ENCODE measurements at places on chromosomes 2 and 18. TPM values are rescaled to one million over a fixed set of nuclear protein-coding genes. Genes with fewer than 3 reads are reported as not detected.

DNA sequence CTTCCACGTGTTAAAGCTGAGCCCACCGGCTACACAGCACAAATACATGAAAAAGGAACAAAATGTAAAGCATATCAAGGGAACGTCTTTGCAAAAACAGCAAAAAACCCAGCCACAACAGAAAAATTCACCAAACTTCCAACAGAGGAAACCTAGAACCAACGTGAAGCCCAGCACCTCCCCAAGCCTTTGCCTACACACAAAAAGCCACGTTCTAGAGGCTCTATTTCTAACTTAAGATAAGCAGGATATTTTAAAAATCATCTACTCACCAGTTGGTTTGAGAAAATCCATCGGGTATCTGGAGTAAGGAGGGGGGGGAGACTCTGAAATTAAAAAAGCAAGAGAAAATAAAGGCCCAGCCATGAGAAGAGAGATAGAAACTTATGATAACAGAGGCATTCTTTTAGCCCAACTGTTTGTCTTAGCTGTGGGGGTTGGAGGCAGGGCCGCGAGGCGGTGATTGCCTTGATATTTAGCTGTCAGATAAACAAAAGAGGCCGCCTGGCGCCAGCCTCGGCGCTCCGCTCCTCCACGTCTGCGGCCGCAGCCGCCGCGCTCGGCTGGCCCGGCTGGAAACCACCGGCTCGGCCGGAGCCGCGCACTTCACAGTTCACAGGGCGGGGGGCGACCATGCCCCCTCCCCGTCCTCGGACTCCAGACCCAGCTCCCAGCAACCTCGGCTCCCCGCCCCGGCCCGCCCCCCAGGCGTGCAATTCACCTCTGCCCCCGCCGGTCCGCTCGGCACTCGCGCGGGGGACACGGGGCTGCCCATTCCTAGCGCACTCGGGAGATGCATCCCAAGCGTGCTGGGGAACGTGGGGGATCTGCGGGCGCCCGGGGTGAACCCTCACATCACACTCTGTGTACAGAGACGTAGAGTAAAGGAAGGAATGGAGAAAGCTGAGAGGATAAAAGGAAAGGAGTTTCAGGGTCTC, 2.4 kb downstream of the SMAD7 start:
- no peaks in the 10 kb centered on the region for H3K27me3 ChIP-seq
- H3K36me3 ChIP-seq: no peaks in the 10 kb centered on the region
- H3K4me1 ChIP-seq: peaks cover 7% of the 10 kb centered on the region
- peak overlapping the region; percentile 74 for H3K4me3 ChIP-seq

- no peak for DNase-seq
- H3K27ac ChIP-seq: no peak overlapping the region
- H3K4me3 ChIP-seq: no peak overlapping the region
Observed at GRCh38 chr18:68985172-68985820, 187.4 kb downstream of the CCDC102B start.

- H3K4me1 ChIP-seq: no peaks in the 10 kb centered on the region
- peak; percentile 88 for DNase-seq
- H3K4me3 ChIP-seq: no peak overlapping the region
- no peak overlapping the region for H3K27ac ChIP-seq
- H3K36me3 ChIP-seq: no peaks in the 10 kb centered on the region
Observed at GRCh38 chr2:5365871-5366461, 326.2 kb upstream of the SOX11 start.

GRCh38 chr2:192469612-192470011, 274.9 kb upstream of the TMEFF2 start:
- DNase-seq: no peak
- H3K4me3 ChIP-seq: no peak overlapping the region
- no peak overlapping the region for H3K27ac ChIP-seq
- no peaks in the 10 kb centered on the region for H3K36me3 ChIP-seq

- peak overlapping the region; percentile 93 for H3K27ac ChIP-seq
Observed at GRCh38 chr2:55111570-55112228, 61.4 kb upstream of the RTN4 start.

GRCh38 chr2:172227719-172228118, 125.0 kb upstream of the DLX2 start:
- no peaks in the 10 kb centered on the region for H3K36me3 ChIP-seq
- DNase-seq: no peak
- no peaks in the 10 kb centered on the region for H3K27me3 ChIP-seq
- no peak overlapping the region for H3K4me3 ChIP-seq
- no peak overlapping the region for H3K27ac ChIP-seq

GRCh38 chr18:62329691-62330454, 4.8 kb downstream of the TNFRSF11A start:
- no peak overlapping the region for H3K27ac ChIP-seq
- no peaks in the 10 kb centered on the region for H3K36me3 ChIP-seq
- H3K4me1 ChIP-seq: no peaks in the 10 kb centered on the region
- no peak overlapping the region for H3K4me3 ChIP-seq

- no peak for DNase-seq
- H3K4me1 ChIP-seq: no peaks in the 10 kb centered on the region
- no peaks in the 10 kb centered on the region for H3K36me3 ChIP-seq
- no peaks in the 10 kb centered on the region for H3K27me3 ChIP-seq
- no peak overlapping the region for H3K4me3 ChIP-seq
Observed at GRCh38 chr18:61664419-61665084, 228.3 kb downstream of the RNF152 start.

- DNase-seq: peak; percentile 70
- no peak overlapping the region for H3K4me3 ChIP-seq
Observed at GRCh38 chr2:75421986-75422385, 138.8 kb downstream of the EVA1A start.

GRCh38 chr2:219207134-219207883, 727 bp downstream of the ZFAND2B start:
- H3K4me1 ChIP-seq: peaks cover 16% of the 10 kb centered on the region
- H3K4me3 ChIP-seq: peak overlapping the region; percentile 64
- no peaks in the 10 kb centered on the region for H3K27me3 ChIP-seq
- peak overlapping the region; percentile 93 for H3K27ac ChIP-seq
- peak; percentile 36 for DNase-seq

The DNAH6 gene
- total RNA-seq: 16.9 TPM

The DSG4 gene
- not detected for total RNA-seq

The SP140L gene
- 30.3 TPM for total RNA-seq

Data from lung (tissue), 17 donors.